HepG2 (cell line): ENCODE measurements at places on chromosomes 16 and 17.

- DNase-seq, result no peak
These were observed 15.7 kb upstream of the RNF43 start for GRCh38 chr17:58432806-58433573.

DNA sequence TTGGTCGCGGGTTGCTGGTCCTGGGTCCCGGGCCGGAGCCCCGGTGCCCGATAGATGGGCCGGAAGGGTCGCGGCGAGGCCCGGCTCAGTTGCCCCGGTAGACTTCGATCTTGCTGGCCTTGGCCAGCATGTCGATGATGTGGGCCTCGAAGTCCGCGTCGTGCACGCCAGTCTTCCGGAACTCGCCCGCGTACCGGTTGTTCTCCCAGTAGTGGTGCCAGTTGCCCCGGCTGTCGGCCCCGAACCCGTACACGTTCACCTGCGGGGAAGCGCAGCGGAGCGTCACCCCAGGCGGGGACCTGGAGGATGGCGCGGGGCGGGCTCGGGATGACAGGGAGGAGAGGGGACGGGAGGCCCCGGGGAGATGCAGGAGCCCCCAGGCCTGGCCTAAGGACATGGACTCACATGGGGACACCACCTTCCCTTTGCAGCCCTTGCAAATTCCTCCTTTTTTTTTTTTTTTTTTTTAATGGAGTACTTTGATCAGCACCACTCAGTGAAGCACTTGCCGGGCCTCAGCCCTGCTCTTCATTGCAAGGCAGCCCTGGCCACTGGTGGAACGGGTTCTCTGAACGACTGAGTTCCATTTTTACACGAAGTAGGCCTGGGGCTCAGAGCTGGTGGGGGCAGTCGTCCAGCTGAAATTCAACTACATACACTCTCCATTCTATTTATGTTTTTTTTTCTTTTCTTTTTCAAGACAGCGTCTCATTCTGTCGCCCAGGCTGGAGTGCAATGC is 35.1 kb downstream of the DDX19A start:
- DNase-seq, result no peak

DNA sequence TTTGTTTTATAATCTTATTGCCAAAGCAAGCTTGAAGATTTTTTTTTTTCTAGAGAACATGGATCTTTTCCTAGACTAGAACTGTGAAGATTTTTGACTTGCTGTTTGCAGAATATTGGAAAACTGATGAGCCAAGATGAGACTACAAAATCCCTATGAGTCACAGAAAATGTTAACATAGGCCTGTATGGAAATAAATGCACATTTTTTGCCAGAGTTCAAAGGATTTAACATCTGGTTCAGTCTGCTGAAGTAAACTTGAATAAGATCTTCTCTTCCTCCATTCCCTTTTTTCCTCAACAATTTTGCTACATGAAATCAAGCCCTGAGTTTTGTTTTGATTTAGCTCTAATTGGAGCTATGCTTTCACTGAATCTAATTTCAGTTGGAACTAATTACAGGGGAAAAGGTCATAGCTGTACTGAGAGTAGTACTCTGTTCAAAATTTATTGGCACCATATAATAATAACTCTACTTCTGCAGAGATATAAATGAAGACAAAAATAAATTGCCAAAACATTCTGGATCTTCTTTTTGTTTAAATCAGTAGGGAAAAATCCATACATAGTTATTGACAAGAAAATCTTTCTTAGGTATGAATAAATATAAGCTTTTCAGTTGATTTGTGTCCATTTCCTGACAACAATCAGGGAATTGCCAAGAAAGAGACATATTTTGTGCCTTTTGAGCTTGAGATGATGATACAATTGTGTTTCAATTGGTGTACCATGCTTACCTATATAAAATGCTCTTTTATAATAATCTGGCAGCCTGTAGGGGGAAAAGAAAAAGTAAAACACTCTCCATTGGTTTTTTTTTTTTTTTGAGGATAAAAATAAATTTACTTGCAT is 387.5 kb upstream of the GOT2 start:
- no peak for DNase-seq

DNA sequence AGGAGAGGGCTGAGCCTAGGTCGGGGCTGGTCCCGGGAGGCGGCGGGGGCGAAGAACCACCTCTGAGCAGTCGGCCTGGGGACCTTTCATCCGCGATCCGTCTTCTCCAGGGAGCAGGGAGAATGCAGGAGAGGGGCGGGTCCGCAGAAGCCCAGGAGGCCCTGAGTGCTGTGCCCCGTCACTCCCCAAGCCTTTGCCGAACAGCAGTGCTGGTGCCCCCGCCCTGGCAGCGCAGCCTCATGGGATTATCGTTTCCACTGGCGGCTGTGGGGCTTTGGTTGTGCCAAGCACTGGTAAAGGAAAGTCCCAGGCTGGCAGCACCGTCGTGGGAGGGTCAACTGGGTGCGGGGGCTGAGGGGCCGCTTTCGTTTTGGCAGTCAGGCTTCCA is 631 bp downstream of the TBL3 start:
- no peak for DNase-seq

GRCh38 chr16:58116081-58116480 is 13.1 kb downstream of the CFAP20 start:
- no peak for DNase-seq

DNA sequence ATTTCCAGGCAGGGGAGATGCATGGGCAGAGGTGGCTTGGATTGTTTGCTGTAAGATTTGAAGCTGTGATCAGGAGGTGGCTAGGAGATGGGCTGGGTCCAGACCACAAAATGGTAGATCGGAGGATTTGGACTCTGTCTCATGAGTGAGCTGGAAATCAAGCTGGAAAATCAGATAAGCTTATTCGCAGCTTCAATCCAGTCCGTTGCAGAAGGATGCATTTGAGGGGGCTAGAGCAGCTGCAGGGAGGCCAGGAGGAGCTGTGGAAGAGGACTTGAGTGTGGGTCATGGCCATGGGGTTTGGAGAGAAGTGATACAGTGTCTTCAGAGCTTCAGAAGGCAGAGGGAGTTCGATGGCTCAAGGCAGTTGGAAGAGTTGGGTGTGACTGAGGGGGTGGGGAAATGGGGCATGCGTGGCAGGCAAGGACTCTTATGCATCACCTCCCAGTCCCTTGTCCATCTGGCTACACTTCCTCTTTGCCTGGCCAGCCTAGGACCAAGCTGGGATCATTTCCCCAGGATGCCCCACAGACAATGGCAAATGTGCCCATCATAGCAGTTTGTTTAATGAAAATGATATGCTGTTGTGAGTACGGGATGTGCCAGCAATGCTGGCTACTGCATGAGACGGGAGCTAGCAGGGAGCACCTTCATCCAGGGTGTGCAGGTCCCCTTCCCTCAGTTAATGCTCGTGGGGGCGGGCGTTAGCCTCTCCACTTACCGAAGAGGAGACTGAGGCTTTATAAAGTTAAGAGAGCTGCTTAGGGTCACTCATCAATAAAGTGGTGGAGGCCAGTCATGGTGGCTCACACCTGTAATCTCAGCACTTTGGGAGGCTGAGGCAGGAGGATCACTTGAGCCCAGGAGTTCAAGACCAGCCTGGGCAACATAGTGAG is 20.6 kb downstream of the QPRT start:
- DNase-seq, result no peak

DNA sequence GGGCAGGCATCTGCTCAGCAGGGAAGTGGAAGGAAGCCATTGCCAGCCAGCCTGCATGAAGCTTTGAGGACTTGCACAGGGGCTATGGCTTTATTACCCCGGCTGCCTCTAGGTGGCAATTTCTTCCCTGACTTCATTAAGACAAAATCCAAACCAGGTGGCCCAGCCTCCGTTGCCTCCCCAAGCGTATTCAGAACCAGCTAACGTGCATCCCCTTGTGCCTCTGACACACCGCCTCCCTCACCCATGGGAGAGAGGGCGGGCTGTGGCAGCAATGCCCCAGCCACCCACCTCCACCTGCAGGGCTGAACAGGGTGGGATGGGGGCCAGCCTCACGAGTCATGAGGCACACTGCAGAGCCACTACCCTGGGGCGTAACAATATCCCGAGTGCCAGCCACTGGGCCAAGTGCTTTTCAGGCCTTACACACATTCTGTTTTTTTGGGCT is 6.8 kb downstream of the KIFC3 start:
- DNase-seq, result peak; percentile 73

DNA sequence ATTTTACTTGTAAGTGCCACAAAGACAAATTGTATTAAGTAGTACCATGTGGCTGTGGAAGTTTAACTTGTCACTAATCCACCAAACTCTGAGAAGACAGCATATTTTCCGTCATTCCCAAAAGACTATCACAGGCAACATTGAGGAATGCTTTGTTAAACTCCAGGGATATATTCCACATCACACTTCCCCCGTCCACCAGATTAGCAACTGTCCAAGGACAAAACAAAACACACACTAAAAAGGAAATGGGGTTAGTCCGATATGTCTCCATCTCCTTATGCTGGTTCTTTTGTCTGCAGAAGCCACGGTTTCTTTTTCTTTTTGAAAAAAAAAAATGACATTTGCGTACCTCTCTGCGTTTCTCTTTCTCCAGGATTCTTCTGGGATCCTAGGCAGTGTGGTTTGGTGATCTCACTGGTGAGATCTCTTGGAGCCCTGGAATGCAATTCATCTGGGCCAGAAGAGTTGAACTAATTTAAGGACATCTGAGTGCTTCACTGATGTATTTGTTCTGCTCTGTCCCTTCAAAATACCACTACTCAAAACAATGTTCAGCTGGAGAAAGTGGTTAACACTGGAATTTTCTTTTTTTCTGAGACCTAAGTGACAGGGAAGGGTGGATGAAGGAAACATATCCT is 40.6 kb downstream of the PRKCB start:
- DNase-seq, result no peak

- no peak for DNase-seq
These were observed 25.2 kb downstream of the CD300A start for GRCh38 chr17:74491626-74492025.

GRCh38 chr16:1877804-1878203 is 5.8 kb upstream of the MEIOB start:
- no peak for DNase-seq

DNA sequence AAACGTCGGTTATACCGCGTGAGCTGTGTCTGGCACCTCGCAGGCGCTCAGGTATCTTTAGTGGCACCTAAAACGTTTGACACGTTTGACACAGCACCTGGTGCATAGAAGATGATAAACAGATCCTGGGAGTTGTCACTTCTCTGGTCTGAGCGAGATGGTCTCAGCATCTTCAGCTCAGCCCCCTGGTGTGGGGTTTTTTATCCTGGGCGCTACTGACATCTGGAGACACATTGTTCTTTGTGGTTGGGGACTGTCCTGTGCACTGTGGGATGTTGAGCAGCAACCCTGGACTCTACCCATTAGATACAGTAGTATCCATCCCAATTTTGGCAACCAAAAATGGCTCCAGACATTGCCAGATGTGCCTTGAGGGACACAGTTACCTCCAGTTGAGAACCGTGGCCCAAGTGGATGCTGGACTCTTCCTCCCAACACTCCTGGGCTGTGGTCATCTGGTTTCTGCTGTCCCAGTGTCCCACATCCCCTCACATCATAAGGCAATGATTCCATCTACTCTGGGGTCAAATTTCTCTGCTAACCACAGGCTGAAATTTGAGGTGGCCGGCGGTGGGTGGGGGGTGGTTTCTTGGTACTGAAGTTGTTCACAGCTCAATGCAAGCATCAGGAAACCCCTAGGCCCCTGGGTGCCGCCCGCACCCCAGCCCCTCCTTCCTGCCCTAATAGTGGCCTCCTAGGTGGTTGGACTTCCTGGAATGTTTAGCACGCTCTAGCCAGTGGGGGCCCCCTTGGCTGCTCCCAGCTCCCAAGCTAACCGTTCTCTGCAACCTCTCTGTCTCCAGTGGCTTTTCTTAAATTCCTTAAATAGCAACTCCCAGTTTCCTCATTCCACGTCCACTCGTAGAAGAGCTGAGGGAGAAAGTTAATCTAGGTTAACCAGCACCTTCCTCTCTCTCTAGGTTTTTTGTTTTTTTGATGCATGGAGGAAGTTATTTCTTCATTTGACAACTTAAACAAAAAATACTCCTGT is 124.8 kb downstream of the ABCC1 start:
- DNase-seq, result peak; percentile 58

DNA sequence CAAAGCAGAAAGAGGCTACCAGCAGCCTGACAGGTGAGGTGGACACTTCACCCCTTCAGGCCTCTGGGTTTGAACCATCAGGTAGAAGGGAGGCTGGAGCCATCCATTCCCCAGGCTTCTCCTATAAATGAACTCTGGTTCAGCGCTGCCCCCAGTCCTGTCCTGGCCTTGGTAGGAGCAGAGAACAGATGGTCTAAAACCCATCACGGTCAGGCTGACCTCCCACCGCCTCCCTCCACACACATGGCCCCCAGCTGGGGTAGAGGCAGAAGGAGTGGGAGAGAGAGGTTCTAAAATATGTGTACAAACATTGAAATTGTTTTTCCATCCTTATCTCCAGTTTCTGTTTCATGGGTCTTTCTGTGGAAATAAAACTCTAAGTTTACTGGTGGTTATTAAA is 59.7 kb upstream of the DNAJA2 start:
- DNase-seq, result no peak

GRCh38 chr17:70796757-70797156 is 627.4 kb downstream of the KCNJ2 start:
- DNase-seq, result no peak

GRCh38 chr17:30958187-30958586 is 12.7 kb upstream of the RNF135 start:
- no peak for DNase-seq

DNA sequence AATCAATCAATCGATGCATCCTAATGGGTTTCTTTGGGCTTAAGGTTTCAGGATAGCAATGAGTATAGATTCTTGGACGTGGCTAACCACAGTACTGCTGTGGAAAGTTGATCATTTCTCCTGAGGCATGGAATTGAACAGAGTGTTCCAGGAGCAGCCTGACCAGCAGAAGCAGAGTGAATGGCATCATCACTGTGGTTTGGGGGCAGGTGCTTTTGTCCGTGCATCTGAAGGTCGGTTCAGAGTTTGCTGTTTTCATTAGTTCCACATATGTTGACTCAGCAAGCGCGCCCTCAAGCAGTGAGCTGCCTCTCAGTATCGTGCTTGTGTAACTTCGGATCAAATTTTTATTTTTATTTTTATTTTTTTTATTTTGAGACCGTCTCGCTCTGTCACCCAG is 24.9 kb downstream of the KIAA0513 start:
- no peak for DNase-seq

GRCh38 chr16:50121721-50122445 is 31.2 kb upstream of the TENT4B start:
- DNase-seq, result no peak

- DNase-seq, result no peak
These were observed 12.2 kb upstream of the FOXJ1 start for GRCh38 chr17:76153202-76153601.
